ENCODE measurements at places on chromosomes 16 and 17.
A peak's percentile ranks its signal among the peaks of the same experiment; 100 is the strongest.

GRCh38 chr16:47613251-47613650 lies 152.1 kb downstream of the PHKB start:
- DNase-seq = no peak

DNA sequence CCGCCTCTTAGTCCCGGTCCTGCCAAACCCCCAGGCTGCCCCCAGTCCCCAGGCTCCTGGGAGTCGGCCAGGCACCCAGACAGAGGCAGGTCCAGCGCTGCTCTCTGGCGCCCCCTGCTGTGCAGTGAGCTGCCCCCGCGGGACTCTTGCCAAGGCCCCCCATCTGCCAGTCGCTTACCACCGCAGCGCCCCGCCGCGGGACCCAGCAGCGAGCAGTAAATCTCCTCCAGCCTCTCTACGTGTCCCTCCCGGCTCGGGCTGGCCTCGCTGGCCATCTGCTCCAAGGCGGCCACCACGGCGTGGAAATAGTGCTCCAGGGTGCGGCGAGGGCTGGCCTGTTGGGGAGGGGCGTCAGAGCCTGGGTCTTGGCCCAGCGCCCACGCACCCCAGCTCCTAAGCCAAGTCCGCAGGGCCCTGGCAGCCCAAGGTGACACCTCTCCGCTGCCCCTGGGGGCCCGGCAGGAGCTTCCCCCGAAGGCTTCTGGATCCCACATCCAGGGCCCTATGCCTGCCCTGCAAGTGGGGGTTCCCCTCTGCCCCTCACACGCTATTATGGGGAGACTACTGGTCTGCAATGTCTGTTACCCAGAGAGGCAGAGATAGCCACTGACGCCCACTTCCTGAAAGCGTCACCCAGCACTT lies 33.7 kb upstream of the MFSD6L start:
- DNase-seq = peak; percentile 27

- DNase-seq = no peak
Measured at GRCh38 chr16:8948069-8948593, 15.6 kb downstream of the USP7 start.

GRCh38 chr17:74715144-74715543 lies 2.4 kb upstream of the CD300LF start:
- DNase-seq = no peak

- DNase-seq = no peak
Measured at GRCh38 chr17:56988901-56989572, 11.1 kb downstream of the SCPEP1 start.

GRCh38 chr16:86319585-86320236 lies 190.6 kb upstream of the FOXF1 start:
- DNase-seq = no peak

DNA sequence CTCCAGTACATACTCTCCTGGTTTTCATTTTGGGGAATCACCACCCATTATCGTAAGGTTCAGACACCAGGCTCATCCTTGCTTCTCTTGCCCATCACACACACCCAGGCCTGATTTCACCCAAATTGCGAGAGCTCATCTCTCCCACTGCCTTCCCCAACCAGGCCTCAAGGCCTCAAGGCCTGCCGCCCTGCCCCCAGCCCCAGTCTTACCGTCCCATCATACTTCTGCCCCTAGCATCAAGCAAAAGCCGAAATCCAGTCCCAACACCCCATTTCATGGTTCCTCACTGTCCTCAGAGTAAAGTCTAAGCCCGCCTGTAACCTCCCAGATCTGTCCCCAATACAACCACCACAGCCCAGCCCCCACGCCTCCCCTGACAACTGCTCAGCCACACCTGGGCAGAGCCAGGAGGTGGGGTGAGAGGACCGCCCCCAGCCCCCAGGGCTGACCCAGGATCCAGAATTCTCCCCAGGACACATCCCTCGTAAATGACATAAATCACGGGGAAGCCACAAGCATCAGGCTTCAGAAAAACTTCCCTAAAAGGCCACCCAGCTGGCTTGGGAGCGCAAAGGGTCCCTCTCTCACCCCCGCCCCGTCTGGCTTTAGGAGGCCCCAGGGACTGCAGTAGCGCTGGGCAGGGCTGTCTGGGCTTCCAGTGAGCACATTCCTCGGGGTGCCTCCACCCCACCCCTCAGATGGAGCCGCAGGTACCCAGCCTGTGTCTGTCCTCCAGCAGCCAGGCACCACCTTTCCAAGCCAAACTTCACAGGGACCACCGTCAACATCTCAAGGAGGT lies 9.6 kb upstream of the P2RX1 start:
- no peak for DNase-seq

Measured in stimulated activated CD4-positive, alpha-beta T cell treated with anti-CD3 and anti-CD28 coated beads, TNF-alpha, amount 100 ng/mL, for 48 hours (primary cell).